Stimulated activated CD4-positive, alpha-beta T cell treated with anti-CD3 and anti-CD28 coated beads, TNF-alpha, amount 100 ng/mL, for 1 hour (primary cell): ENCODE measurements at places on chromosomes 12 and 14.

DNA sequence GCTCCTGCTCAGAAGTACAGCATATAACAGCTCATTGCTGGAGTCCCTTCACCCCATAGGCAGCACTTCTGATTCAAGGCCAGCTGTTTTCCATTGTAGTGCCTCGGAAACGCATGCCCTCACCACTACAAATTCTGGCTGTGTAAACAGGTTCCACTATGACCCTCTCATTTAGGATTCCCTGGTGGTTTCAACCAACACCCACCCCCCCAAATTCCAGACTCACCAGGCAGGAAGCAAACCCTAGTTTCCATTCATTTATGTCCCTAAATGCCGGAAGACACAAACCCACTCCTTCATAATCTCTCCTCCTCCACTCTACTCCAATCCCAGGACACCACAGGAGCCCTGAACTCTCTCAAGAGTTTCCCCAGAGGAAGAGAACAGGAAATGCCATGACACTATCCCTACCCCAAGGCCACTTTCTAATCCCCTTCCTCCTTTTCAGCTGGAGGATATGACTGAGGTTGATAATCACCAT, 75.9 kb upstream of the TMPO start:
- no peak for DNase-seq

DNA sequence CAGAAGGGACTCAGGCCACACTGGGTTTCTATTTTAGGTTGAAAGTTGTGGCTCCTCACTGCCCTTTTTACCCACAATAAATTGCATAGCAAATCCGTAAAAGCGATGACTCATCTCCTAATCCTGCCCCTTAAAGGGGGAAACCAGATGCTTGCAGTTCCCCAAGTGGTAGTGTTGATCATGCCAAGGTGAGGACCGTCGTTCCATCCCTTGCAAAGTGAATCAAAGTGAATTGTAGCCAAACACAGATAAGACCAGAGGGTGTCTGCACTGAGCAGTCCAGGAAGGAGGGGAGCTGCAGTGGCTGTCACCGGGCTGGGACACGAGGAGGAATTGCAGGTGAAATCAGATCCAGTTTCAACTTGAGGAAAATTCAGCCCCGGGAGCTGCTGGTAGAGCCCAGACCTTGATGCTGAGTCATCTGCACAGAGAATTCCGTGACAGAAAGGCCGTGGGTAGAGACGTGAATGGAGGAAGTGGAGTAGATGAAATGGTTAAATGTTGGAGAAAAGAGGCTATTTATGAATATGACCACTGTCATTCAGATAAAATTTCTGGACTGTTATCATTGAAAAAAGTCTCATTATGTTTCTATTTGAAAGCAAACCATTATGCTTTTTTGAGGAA, 44.2 kb upstream of the MMP17 start:
- DNase-seq: no peak

DNA sequence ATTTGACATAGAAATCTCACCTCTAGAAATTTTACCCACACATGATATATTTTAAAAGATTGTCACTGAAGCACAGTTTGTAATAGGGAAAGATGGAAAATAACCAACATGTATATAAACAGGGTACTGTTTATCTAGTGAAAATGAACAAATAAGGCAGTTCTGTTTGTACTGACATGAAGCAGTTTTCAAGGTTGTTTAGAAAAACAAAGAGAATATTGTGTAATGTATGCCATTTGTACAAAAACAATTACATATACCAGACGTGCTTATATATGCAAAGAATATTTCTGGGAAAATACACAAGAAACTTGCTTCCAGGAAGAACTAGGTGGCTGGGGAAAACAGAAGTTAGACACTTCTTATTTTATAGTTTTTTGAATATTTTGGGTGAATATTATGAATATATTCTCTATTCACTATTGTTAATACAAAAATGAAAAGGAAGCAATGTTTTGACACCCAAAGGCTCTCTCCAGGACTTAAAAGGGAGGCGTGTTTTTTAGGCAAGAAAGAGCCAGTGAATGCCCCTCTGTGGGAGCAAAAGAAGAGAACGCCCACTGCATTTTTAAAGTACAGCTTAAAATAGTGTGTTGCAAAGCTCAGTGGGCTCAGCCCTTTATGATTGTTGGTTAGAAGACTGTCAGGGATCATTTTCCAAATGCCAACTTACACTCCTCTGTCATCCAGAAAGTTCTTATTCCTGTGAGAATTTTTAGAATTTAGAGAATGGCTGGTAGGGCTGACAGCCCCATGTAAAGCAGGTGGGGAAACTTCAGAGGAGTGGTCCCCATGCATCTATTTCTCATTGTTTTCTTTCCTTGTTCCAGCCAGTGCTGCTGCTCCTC, 59.6 kb upstream of the FERMT2 start:
- no peak for DNase-seq

GRCh38 chr12:96046543-96047228, 11.3 kb upstream of the LTA4H start:
- no peak for DNase-seq

GRCh38 chr14:24037658-24038037, 14.2 kb upstream of the CARMIL3 start:
- DNase-seq: no peak
